CD4-positive, alpha-beta memory T cell (primary cell): ENCODE measurements at places on chromosomes 7 and 10. TPM values are rescaled to one million over a fixed set of nuclear protein-coding genes. Genes with fewer than 3 reads are reported as not detected.

ATRNL1 gene
- polyA plus RNA-seq = not detected

SPACDR gene
- polyA plus RNA-seq = 0.34 TPM

RNF148 gene
- not detected for polyA plus RNA-seq

FAM25G gene
- polyA plus RNA-seq = not detected

DNA sequence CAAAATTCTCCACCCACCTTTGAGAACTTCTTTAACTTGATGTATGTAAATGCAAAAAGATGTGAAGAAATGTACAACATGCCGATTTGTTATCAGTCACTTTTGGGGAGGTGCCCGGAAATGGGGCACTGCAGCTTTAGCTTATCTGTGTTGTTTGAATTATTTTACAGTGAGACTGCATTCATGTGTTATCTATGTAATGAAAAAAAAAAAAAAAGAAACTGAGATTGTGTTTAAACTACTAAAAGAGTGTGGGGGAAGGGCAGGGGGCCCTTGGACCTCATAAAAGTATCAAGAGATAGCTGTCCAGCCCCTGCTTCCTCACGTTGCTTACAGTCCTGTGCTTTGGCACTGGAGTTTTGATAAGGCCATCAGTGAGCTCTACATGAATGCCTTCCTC is 259.4 kb downstream of the STK31 start:
- no peak for DNase-seq

DNA sequence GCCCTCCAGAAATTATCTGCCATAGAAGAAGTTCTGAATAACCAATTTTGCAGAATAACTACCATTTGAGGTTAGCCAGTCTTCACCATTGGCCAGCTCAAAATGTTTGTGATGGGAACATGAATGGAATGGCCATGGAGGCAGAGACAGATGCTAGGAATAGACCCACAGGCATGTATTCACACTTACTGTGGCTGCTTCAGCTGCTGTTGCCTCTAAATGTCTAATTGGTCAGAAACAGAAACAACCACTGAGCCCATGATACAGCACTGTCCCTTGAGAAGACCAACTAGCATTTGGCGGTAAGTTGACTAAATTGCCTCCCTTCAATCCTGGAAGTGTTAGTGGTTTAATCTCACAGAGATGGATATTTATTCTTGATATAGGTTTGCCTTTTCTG is 38.6 kb upstream of the TAS2R16 start:
- DNase-seq = no peak

DNA sequence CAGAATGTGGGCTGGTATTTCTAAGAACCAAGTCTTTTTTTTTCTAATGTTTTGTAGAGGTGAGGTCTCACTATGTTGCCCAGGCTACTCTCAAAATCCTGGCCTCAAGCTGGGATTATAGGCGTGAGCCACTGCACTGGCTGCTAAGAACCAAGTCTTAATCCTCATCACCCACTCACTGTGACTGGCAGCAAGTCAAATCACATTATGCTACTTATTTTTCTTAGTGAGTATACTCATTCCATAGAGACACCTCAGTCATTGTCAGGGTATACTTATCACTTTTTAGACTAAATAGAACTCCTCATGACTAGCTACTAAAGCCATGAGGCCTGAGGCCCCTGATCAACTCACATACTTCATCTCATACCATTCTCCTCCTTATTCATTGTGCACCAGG is 116.1 kb downstream of the STRA8 start:
- no peak for DNase-seq

DNA sequence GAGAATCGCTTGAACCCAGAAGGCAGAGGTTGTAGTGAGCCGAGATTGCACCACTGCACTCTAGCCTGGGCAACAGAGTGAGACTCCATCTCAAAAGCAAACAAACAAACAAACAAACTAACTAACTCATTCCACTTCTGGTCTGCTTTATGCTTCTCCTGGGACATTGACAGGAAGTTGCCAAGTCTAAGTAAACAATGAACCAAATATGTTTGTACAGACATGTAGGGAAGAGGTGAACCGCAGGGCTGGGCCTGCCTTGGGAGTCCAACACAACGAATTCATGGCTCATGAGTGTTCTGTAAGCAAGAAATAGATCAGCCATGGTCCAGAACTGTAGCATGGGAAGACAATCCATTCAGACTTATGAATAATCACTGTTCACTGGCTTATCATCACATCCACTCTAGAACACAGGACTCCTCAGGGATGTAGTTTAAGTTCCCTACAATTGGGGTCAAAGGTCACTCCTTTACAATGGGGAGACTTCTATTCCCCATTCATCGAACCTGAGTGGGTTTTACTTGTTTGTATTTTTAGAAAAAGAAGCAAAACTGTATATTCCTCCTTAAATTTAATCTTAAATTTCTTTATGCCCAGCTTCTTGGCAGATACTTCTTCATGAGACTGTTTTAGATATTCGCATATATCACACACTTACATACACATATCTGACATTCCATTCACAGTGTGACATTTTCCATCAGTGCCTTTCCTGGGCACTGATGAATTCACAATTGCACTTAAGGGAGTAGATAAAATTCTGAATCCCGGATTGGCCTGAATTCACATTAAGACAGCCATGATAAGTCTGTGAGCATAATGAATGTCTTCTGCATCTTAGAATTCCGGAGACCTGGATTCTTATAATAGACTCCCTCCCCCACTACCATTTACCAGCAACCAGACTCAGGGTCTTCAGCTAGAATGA is 159.1 kb upstream of the EEPD1 start:
- no peak for DNase-seq

DNA sequence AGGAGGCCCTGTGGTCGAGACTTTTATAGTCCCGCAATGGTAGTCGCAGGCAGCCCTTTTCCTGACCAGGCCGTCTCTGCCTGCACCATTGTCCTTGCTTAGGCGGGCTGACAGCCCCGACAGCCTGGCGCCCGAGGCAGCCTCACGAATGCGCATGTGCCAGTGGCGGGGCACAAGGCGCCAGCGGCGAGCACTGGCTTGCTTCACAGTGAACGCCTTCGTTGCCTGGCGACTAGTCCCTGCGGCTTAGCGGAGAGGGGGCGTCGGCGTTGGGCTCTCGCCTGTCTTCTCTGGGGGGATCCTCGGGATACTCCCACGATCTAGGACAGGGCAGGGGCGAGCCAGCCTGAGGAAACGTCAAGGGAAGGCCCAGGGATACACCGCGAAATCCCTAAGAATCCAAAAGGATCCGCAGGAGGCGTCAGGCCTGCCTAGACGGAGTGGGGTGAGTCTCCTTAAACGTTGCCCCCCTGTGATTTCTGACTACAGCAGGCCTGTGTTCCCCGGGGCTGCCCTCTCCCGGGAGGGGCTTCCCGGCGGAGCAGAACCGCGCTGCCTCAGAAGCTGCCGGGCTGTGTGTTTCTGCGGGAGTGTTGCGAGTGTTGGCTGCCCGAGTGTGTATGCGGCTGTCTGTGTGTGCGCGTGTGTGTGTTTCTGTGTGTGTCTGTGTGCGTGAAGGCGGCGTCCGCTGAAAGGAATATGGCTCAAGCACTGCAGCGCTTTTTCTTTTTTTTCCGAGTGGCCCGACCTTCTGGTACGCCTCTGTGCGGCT is 20.5 kb upstream of the ZNF273 start:
- no peak for DNase-seq
